RWPE1 (cell line): ENCODE measurements at places on chromosomes 3 and 15.
A peak's percentile ranks its signal among the peaks of the same experiment; 100 is the strongest.

DNA sequence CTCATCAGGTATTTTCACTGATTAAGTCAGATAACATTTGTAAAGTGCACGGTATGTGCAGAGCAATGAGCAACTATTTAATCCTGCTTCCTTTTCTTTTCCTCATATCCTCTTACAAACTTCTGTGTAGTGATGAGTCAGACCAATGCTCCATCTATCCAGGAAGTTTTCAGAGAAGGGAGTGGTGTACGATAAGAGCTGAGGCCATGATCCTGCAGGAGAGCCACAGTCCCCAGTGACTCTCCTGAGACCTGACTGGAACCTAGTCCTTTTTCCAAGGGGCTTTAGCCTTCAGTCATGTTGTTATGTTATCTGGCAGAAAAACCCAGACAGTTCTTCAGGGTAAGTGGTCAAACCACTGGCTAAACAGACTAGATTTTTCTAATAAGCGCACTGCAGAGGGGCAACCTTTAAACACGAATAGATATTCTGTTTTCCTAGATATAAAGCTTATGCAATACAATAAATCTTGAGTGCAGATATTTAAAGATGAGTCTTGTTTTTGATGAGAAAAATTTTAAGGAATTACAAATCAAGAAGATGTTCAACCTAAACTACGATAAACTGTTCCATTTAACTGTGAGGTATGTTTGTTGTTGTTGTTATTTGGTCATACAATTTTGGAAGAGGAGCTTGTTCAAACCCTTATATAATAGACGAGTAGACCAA is 110.5 kb upstream of the RAP2B start:
- DNase-seq = peak; percentile 79

DNA sequence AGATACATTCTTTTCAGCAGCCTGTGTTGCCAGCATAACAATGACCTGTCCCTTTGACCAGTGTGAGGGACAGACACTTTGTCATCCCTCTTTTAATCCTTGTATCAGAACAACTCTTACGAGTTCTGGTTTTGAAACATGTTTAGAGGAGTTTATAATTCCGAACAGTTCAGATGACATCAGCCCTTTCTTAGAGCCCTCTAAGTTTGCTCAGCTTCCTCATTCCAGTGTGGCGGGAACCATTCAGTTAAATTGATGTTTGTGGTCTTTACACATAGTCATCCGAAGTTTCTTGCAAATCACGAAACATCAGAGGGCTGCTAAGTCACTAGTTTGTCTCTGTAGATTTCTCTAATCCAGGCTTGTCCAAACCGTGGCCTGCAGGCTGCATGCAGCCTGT is 102.5 kb downstream of the AKAP13 start:
- DNase-seq = no peak

- peak; percentile 95 for DNase-seq
These were observed at the start of gene RTF1 for GRCh38 chr15:41416742-41417417. Gene RTF1, plus strand, starts transcription at chr15:41417095. Its CDS starts 21 bp downstream, at chr15:41417116.

DNA sequence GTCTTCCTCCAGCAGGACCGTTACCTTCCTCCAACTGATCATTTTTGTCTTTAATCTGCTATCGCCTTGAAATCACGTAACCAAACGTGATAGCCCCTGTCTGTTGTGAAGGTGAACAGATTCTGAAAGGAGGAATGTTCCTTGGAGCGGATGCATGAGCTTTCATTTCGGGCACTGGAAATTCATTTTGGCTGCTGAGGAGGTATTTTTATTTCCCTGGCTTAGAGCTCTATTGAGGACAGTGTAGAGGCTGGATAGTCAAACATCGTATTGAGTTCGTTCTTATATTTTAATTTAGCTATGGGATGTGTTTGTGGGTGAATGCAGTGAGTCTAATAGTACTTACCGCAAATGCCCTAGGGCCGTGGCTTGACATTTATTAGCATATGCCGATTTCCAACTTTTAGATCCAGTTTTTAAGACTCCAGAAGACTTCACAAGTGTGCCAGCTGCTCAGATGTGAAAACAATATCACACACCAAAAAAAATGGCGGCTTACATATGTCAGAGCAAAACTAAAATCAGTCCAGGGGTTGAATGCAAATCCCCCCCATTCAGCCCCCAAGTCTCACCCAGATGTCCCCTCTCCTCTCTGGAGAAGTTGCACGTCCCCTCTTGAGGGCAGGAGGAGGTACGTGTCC is 22.1 kb downstream of the CPN2 start:
- DNase-seq = no peak

DNA sequence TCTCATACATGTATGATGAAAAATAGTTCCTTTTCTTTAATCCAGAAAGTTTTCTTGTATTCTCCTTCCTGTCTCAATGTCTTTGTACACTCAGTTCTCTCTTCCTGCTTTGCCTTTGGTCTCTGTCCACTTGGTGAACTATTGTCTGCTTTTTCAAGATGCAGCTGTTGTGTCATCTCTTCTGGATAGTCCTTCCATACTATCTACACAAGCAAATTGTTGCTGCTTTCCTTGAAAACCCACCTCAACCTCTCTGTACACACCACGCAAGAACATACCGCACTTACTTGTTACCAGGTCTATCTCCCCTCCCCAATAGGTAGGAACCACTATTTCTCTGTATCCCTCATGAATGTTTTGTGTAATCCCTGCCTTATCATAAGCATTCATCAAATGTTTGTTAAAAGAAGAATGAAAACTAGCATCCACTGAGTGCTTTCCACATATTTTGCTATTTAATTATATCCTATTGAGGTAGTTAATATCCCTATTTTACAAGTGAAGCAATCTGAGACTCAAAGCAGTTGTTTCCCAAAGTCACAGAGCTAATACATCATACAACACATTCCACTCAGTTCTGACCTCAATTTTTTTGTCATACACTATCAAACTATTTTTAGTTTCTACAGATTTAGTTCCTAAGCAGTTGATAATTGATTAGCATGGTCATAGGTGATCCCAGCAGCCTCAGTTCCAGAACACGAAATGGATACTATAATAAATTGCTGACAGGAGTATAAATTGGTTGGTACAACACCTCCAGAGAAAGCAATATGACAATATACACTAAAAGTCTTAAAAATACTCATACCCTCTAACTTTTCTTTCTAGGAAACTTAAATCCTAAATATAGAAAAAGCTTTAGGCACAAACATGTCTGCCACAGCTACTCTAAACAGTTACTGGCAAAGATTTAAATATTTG is 19.6 kb downstream of the HACL1 start:
- no peak for DNase-seq

DNA sequence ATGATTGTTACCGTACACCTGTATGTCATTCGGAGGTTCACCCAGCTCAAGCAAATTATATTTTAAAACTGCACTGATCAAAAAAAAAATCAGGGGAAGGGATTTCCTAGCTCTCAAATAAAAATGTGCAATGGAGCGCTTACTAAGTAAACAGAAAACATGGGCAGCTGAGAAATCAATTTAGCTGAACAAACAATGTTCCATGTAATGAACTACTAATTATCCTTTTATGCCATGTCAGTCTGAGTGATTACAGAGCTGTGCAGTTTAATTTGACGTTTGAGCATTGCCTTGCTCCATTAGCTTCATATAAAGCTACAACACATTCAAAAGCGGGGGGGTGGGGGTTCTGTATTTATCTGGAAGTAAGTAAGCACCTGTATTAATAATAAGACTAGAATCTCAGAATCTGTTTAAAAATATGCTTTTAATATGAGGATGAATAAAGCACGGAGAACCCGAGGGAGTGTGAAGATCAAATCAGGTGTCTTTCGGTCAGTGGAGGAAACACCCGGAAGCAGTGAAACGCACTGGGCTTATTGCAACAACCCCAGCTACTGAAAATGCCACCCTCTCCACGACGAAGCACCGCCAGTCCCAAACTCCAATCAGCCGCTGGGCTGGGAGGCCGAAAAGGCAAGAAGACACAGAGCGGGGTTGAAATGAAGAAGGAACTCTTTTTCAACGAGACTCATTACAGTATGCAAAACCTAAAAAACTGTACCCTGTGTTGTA is 196.5 kb upstream of the ATP11B start:
- no peak for DNase-seq

DNA sequence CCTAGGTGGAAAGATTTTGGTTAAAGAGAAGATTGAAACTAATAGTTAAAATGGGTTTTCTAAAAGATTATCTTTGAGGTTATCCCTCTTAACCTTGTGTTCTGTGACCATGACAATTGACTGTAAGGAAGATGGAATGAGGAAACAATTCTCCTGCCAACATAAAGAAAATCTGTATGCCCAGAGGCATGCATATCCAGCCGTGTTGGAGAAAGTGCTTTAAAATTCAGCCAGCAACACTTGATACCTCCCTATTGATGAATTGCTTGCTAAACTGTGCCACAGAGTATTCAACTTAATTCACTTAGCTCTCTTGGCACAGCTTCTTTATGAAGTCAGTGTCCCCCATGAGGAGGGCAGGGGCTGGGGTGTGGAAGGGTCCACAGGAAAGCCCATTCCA is 203.5 kb downstream of the UBE2E2 start:
- no peak for DNase-seq

DNA sequence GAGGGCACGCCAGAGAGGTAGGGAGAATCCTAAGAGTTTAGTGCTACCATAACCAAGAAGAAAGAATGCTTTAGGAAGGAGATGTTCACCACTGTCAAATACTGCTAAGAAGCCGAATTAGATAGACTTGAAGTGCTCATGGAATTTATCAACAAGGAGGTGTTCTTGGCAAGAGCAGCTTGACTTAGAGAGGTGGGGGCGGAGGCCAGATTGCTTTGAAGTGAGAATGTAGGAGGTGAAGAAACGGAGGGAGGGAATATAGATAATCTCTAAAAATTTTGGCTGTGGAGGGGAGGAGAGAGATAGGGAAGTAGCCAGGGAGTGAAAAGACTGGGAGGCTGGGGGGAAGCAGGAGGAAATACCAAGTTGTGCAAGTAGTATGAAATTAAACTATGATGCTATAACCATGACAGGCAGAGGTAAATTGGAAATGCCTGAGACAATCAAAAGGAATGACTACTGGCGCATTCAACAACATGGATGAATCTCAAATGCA is 35.5 kb downstream of the GADL1 start:
- no peak for DNase-seq

- DNase-seq = no peak
These were observed 4.9 kb downstream of the RFTN1 start for GRCh38 chr3:16508591-16508995.

GRCh38 chr3:116873142-116873541 is 163.6 kb downstream of the TUSC7 start:
- DNase-seq = no peak

GRCh38 chr3:152060701-152061100 is 187.3 kb downstream of the SUCNR1 start:
- DNase-seq = no peak

DNA sequence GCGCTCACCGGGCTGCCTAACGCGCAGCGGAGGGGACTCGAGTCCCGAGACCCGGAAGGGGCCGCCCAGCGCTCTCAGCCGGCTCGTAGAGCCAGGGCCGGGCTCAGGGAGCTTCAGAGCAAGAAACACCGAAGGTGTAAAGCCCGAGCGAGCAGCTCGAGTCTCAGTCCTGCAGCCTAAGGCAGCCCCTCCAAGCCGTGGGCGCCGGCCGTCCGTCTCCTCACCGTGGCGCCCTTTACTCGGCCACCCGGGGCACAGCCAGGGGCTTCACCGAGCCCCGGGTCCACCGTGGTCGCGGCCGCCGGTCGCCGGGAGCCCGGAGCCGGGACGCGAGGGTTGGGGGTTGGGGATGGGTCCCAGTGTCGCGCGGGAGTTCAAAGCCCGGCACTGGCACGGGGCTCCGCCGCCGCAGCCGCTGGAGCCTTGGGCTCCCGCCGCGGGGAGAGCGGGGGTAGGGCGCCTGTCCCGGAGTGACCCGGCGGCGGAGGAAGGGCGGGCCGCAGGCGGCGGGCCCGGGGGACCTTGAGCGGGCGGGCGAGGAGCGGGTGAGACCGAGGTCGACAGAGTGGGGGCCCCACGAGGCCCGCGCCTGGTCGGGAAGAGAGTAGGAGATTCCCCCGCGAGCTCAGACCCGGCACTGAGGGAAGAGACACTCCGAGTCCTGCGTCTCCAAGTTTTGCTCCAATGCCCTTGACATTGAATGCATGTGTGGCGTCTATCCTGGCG is 26.9 kb upstream of the THRB start:
- peak; percentile 29 for DNase-seq

GRCh38 chr3:105899516-105899915 is 30.7 kb upstream of the CBLB start:
- DNase-seq = peak; percentile 25

GRCh38 chr3:128083980-128084674 is 31.9 kb downstream of the SEC61A1 start:
- DNase-seq = no peak

DNA sequence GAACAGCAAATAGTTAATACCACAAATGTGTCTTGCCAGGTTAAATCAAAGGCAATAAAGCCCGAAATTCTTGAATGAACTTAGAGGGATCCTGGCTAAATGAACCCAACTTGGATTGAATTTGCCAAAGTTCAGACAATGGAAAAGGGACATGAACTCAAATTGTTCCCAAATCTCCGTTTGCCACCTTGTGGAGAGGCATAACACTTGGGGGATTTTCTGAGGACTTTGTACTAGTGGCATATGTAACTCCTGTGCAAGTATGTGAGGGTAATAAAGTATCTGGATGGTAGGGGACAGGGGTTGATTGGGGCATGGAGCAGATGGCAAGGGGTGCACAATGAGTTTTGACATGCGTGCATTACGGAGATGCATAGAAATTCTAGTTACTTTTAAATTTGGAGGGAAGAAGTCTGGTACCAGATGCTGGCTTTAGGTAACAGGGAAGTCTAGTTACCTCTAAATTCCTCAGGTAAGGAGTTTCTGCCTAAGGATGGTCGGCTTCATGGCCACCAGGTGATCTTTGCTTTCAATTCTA is 1.2 kb upstream of the TCAIM start:
- no peak for DNase-seq
